ENCODE measurements at places on chromosomes 16 and 17. TPM values are rescaled to one million over a fixed set of nuclear protein-coding genes. Genes with fewer than 3 reads are reported as not detected.

CES5A gene
- not detected for total RNA-seq

SLC9A5 gene
- 4.2 TPM for total RNA-seq

TNFRSF13B gene
- not detected for total RNA-seq

KRT31 gene
- total RNA-seq: not detected

SOX15 gene
- 0.46 TPM for total RNA-seq

CCL5 gene
- not detected for total RNA-seq

KRTAP2-1 gene
- total RNA-seq: not detected

C17orf78 gene
- not detected for total RNA-seq

CES1 gene
- not detected for total RNA-seq

NKIRAS2 gene
- 57.3 TPM for total RNA-seq

MYH11 gene
- total RNA-seq: not detected

MYH8 gene
- total RNA-seq: not detected

KRTAP3-1 gene
- total RNA-seq: not detected

ASGR1 gene
- total RNA-seq: 14.0 TPM

MSLN gene
- total RNA-seq: not detected

OTOP2 gene
- total RNA-seq: not detected
